ENCODE measurements at places on chromosomes 6 and 20. TPM values are rescaled to one million over a fixed set of nuclear protein-coding genes. Genes with fewer than 3 reads are reported as not detected.

The CLPSL2 gene
- not detected for total RNA-seq

The ALDH5A1 gene
- total RNA-seq: 0.68 TPM

The GPLD1 gene
- under 0.01 TPM for total RNA-seq

The SYCP2 gene
- total RNA-seq: under 0.01 TPM

The TCF15 gene
- not detected for total RNA-seq

The THBD gene
- 229 TPM for total RNA-seq

The RAB44 gene
- total RNA-seq: under 0.01 TPM

The LTB gene
- not detected for total RNA-seq

The MUCL3 gene
- not detected for total RNA-seq

The GRM4 gene
- 1.1 TPM for total RNA-seq

The GRM1 gene
- not detected for total RNA-seq

The PET117 gene
- total RNA-seq: 20.1 TPM

The FOXS1 gene
- not detected for total RNA-seq

The ATXN1 gene
- total RNA-seq: 34.8 TPM

The GSTA1 gene
- total RNA-seq: not detected
